ENCODE measurements at places on chromosomes 6 and 20.

DNA sequence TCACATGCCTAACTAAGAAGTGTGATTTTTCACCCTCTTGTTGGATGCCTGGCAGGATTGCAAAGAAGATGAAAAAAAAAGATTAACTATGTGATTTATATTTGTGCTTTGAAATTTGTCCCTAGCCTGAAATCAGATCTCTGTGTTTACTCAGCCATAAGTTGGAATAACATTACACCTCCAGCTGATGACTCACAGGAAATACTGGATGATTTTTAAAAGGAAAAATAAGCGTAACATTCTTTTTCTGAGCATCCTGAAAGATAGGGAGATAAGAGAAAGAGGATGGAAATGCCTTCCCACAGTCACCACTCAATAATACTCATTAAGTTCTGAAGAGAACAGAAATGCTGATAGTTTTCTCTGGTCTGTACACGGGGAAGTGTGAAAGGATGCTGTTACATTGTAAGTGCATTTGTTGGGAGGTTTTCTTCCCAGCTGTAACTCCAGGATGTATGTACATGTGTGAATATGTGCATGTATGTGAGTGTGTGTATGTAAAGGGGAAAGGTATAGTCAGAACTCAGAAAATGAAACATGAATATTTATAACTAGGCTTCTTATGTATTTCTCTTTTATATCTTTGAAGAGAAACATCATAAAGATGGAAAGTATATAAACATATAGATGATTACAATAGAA is 37.4 kb upstream of the RIPPLY2 start:
- no peak for DNase-seq

DNA sequence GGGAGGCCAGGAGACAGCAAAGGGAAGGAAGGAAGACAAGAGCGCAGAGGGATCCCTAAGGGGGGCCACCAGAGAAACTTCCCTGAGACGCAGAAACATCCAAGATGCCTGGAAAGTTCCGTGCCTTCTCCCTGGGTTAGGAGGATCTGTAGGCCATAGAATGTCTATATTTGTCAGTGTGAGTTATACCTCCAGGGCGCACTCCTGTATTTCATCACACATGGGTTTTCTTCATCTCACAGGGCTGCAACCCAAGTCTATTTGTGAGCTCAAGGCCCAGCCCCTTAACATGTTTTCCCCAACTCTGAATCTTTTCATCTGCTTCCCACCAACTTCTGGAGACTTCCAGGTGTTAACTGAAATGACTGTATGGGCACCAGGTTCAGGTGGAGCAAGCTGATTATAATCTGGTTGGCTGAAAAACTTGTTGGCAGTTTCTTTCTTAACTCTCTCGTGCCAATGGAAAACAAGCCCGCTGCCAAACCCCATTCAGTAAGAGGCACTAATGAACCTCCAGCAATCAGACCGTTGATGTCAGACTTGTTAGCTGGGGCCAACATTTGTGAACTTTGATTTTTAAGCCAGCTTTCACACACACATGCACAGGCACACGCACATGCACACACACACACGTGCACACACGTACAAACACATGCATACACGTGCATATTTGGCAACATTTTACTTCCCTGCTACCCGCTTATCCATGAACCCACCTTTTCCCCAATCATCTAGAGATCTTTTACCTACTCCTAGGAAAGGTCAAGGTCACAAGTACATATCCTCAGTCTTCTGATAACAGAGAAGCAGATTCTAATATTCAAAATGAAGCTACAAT is 247.5 kb upstream of the GMDS start:
- DNase-seq, result no peak

DNA sequence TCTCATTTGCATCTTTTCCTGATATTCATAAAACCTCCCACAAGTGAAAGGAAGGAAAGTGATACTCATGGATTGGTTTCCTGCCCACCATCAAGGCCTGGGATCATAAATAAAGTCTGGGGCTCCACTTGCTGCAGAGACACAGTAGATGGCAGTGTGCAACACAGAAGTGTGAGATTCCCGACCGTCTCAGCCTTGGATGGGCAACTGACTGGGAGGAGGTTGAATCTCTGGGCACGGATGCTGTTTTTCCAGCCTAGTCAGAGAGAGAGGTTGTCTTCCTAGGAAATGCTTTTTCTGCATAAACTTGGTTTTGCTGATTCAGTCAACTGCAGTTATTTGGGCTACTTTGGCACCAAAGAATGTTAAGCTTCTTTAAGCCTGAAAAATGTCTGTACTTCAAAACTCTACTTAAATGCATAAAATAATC is 9.9 kb upstream of the RFPL4B start:
- DNase-seq, result no peak

- no peak for DNase-seq
These were observed 13.9 kb downstream of the RPS10 start for GRCh38 chr6:34412016-34412415.

DNA sequence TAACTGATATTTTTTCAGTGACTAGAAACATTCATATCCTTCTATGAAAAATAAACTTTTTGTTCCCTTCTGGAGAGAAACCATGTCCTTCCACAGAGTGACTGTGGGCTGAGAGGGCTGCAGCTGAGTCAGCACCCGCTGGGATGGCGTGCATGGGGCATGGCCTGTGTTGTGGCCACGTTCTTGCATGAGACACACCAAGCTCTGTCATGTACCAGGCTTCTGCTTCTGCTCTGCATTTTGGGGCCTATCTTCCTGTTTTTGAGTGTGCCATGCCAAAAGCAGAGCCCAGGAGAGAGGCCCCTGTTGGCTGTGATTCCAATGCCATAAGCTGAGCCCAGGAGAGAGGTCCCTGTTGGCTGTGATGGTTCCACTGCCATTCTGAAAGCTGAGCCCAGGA is 10.8 kb downstream of the APMAP start:
- no peak for DNase-seq

DNA sequence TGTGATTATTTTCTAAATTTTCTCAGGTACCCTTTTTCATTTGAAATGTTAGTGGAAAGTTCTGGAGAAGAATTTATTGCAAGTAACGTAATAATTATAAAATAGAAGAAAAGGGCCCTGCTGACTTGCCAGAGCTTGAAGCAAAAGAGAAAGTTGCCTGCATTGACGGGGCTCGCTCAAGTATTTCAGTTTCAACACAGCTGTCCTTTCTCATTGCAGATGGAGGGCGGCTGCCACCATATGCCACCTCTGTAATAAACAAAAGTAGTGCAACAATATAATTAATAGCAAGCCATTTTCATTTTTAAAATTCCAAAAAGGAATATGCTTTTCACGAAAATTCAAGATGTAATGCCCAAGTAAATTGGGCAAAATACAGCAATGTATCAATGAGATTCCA is 246.2 kb downstream of the PACRG start:
- no peak for DNase-seq

DNA sequence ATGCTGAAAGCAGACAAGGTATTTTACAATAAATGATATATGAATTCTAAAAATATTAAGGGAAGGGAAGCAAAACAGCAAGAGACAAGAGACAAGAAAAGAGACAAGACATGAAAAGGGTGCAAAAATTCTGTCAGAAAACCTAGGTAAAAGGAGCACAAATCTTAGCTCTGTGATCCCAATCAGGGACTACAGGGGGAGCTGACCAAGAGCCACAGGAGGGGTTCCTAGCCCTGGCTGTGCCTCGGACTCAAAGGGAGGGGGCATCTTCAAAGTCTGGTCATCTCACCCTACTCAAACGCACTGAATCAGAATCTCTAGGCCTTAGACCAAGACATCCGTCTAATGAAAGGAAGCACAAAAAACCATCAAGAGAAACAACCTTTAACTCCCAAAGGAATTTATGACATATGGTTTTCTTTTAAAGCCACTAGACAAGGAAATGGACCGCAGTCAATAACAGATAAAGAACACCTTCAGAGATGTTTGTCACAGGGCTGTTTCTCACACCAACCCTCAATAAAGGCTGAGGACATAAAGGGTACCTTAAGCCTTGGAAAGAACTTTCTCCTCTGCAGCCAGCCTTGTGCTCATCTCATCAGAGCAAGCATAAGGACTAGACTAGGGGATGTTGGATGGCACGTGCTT is 130.4 kb upstream of the CDYL start:
- DNase-seq, result no peak

- no peak for DNase-seq
These were observed 68.9 kb downstream of the TULP4 start for GRCh38 chr6:158381214-158381613.

DNA sequence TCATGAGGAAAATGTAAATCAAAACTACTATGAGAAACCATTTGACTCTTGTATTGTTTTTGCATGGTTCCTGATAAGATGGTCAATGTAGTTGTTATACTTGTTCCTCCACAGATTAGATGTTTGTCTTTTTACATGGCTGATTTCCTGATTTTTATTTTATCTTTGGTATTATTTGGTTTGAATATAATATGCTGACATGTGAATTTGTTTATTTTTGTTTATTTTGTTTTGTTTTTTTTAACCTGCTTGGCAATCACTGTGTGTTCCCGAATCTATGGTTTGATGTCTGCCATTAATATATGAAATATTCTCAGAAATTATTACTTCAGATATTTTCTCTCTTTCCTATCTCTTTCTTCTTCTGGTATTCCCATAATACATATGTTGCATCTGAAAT is 899.5 kb upstream of the ADGRB3 start:
- DNase-seq, result no peak

DNA sequence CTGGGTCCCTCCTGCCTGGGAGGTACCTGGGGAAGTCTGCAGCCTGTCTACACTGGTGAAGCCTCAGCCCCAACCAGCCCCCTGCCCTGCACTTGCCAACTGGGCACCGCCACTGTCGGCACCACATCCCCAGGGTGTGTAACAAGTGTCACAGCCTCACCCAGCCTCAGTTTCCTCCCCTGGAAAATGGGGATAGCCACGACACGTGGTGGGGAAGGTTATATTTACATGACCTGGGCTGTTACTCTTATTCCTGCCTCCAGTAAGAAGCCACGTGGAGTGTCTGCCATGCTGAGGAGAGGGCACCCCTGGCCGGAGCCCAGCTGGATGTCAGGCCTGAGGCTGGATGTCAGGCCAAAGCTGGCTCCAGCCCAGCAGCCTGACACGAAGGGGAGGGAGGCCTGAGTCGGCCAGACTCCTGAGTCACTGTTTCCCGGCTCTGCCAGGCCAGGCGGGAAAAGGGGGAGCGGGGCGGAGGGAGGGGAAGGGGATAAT is 44.9 kb downstream of the SNAI1 start:
- no peak for DNase-seq

DNA sequence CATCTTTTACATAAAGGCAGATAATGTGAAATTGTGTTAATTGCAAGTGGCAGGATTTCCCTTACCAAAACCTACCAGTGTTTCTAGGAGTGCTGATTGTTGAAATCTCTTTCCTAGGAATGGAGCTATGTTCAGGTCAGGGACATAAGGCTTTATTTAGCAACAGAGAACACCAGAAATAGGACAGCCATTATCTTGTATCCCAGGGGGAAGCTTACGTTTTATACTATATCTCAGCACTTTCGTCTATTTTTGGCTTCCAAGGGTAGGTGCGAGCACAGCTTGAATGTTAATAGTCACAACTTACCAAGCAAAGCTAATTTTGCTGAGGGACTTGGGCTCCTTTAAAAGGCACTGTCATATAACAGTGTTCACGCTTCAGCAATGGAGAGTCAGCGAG is 94.0 kb downstream of the SYCP2 start:
- no peak for DNase-seq

- DNase-seq, result no peak
These were observed 212.4 kb downstream of the GRIK2 start for GRCh38 chr6:101605874-101606273.

DNA sequence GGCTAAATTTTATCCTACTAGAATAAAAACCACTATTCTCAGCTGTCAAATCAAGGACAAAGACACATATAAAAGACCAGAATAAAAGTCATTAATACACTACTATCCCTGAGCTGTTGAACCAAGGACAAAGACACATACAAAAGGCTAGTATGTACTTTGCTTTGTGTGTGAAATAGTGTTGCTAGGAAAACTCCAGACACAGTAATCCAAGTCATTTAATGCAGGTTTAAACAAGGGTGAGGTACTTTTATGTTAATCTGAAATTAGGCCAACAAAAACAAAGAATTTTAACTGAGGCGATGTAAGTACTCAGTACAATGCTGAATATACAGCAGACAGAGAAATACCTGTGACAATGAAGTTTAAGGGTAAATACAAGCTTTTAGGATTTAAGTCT is 18.9 kb downstream of the GCLC start:
- no peak for DNase-seq

- DNase-seq, result no peak
These were observed 612 bp upstream of the AGPAT4 start for GRCh38 chr6:161274488-161274858.

DNA sequence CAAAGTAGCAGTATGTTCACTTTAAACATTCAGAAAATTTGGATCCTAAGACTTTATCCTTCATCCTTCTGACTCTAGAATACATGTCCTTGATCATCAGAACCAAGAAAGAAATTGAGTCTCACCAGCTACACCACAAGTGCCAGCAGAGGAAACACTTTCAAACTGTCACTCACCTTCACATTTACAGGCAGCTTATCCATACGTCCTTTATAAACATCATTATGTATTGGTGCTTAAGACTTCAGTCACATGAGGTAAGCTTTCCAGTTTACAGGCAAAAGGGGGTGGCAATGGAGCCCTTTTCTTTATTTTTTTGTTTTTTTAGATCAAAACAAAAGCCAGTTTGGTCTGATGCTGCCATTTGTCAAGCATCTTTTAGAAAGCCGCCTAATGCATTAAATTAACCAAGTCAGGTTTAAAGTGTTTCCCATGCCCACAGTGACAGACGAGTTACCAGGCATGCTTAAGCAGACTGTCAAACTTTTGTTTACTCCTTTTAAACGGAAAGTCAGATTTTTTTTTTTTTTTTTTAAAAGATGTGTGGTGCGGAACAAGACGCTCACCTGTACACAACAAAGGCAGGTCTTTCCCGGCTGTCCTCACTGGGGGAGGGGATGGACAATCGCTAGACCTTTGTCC is 952 bp upstream of the BRPF3 start:
- DNase-seq, result no peak

GRCh38 chr6:156804402-156804801 is 27.2 kb downstream of the ARID1B start:
- DNase-seq, result no peak

- DNase-seq, result no peak
These were observed 83.0 kb upstream of the GATA5 start for GRCh38 chr20:62558779-62559178.
